ENCODE measurements at places on chromosomes 1 and 21. TPM values are rescaled to one million over a fixed set of nuclear protein-coding genes. Genes with fewer than 3 reads are reported as not detected.

The ZNF691 gene
- 9.5 TPM for total RNA-seq

The MAP3K21 gene
- total RNA-seq: 5.5 TPM

The E2F2 gene
- 26.3 TPM for total RNA-seq

The IFI44L gene
- 32.8 TPM for total RNA-seq

The RHBG gene
- total RNA-seq: not detected

The AQP10 gene
- total RNA-seq: not detected

The SH3BGR gene
- 1.7 TPM for total RNA-seq

The LRRC38 gene
- not detected for total RNA-seq

The TLR5 gene
- total RNA-seq: 0.29 TPM

The COL9A2 gene
- 13.1 TPM for total RNA-seq

The TEX38 gene
- total RNA-seq: 0.21 TPM

The LRRN2 gene
- total RNA-seq: not detected

DNA sequence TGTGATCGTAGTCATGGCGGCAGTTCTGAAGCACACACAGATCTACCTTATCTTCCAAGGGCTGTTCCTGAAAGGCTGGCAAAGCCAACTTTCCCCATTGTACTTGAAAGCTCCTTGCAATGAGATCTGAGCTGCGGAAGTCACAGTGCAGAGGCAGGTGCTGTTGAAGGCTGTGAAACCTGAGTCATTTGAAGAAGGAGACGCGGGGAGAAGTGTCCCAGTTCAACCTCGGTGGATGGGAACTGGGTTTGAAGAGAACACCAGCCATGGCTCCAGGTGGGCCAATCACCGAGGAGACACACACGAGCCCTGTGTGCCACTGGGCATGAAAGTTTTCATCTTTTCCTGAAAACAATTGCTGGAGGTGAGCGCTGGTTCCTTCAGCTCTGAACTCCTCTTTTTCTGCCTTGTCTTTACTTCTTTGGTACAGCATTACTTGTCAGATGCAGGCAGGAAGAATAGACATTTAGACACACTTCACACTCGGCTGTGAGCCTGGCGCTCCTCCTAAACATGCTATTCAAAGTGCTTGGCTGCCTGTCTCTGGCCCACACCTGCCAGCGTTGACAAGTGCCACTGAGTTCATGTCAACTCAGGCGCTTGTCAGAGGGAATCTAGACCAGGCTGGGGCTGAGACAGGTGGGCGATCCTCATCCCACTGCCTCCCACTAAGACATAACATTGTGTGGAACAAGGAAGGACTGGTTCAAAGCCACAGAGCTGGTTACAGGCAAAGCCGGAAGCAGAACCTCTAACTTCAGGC is 25.7 kb upstream of the PDE9A start:
- no peaks in the 10 kb centered on the region for H3K4me1 ChIP-seq
- no peak for DNase-seq
- H3K36me3 ChIP-seq: no peaks in the 10 kb centered on the region
- peaks cover 2% of the 10 kb centered on the region for H3K27me3 ChIP-seq

GRCh38 chr1:40870135-40870728 is 8.1 kb upstream of the CITED4 start:
- H3K36me3 ChIP-seq: no peaks in the 10 kb centered on the region
- H3K27ac ChIP-seq: no peak overlapping the region
- H3K4me1 ChIP-seq: peaks cover 12% of the 10 kb centered on the region
- H3K27me3 ChIP-seq: no peaks in the 10 kb centered on the region
- no peak overlapping the region for H3K4me3 ChIP-seq

- DNase-seq: no peak
- no peak overlapping the region for H3K4me3 ChIP-seq
- no peaks in the 10 kb centered on the region for H3K27me3 ChIP-seq
- no peaks in the 10 kb centered on the region for H3K36me3 ChIP-seq
- no peaks in the 10 kb centered on the region for H3K4me1 ChIP-seq
Observed at GRCh38 chr1:175708787-175709186, 34.6 kb downstream of the TNR start.

DNA sequence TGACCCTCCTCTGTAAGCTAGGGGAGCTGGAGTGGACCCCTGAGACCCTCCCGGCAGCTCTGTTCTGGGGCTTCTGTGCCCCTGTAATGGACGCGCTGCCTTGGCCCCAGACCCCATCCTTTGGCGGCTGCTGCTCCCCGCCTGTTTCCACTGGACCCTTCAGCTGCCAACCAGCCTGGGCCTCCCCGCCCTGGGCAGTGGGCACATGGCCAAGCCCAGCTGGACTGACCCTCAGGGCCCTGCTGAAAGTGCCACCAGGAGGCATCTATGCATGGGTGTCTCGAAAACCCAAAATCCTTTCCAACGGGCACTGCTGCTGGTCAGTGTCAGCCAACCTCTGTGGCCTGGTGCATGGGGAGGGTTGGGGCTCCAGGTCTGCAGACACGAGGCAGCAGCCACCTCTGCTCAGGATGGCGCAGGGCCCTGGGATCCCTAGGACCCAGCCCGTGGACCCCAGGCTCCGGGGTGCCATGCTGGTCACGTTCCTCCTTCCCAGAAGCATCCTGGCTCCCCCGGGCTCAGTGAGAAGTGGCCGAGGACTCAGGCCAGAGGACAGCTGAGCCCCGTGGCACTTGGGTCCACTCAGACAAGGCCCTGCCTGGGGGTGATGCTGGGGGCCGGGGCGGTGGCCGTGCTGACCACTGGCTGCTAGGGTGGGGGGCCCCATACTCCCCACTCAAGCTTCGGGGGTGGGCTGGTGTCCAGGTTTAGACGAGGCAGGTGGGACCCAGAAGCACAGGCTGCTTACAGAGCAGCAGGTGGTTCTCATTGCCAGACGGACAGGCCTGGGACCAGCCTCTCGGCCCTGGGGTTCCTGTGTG is 46.9 kb downstream of the SLX9 start:
- H3K4me3 ChIP-seq: no peak overlapping the region
- H3K4me1 ChIP-seq: no peaks in the 10 kb centered on the region
- no peaks in the 10 kb centered on the region for H3K36me3 ChIP-seq
- no peak overlapping the region for H3K27ac ChIP-seq

GRCh38 chr1:210707300-210708240 is 378.9 kb downstream of the HHAT start:
- no peak for DNase-seq
- no peak overlapping the region for H3K27ac ChIP-seq
- H3K27me3 ChIP-seq: no peaks in the 10 kb centered on the region
- H3K36me3 ChIP-seq: no peaks in the 10 kb centered on the region
- H3K4me1 ChIP-seq: no peaks in the 10 kb centered on the region
- H3K4me3 ChIP-seq: no peak overlapping the region

GRCh38 chr1:99247199-99247598 is 17.1 kb upstream of the PLPPR4 start:
- DNase-seq: no peak
- H3K4me1 ChIP-seq: no peaks in the 10 kb centered on the region
- H3K36me3 ChIP-seq: no peaks in the 10 kb centered on the region
- H3K4me3 ChIP-seq: no peak overlapping the region
- H3K27me3 ChIP-seq: peaks cover 5% of the 10 kb centered on the region

DNA sequence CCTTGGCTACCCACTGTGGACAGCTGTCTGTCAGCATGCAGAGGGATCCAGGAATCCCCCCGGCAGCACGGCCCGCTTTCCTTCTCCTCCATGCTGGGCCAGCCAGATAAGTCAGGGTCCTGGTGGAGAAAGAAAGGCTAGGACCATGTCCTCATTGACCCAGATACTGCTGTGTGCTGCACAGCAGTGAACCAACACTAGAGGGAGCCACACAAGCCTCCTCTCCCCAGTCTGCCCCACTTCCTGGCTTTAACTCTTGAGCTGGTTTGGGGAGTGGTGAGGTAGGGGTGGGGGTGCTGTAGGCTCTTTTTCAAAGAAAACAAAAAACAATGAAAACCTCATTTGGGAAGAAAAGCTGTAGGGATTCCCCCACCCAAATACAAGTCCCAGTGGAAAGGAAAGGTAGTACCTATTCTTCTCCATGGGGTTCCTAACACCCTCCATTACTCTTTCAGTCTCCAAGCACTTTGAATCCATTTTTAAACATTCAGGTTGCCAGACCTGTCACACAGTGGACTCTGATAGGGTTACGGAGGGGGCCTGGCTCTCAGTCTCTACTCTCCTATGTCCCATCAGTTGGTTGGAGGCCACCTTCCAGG is 84.9 kb upstream of the CD1D start:
- H3K27me3 ChIP-seq: no peaks in the 10 kb centered on the region
- H3K4me1 ChIP-seq: no peaks in the 10 kb centered on the region
- H3K36me3 ChIP-seq: no peaks in the 10 kb centered on the region
- DNase-seq: peak; percentile 47

GRCh38 chr1:34975771-34976170 is 9.4 kb downstream of the TMEM35B start:
- H3K27ac ChIP-seq: no peak overlapping the region
- H3K4me1 ChIP-seq: peaks cover 10% of the 10 kb centered on the region
- no peak overlapping the region for H3K4me3 ChIP-seq
- no peak for DNase-seq

- H3K4me3 ChIP-seq: no peak overlapping the region
- no peak overlapping the region for H3K27ac ChIP-seq
- peaks cover 14% of the 10 kb centered on the region for H3K36me3 ChIP-seq
Observed at GRCh38 chr1:154958036-154958435, 2.1 kb upstream of the PBXIP1 start.

- DNase-seq: no peak
- no peaks in the 10 kb centered on the region for H3K4me1 ChIP-seq
- no peak overlapping the region for H3K27ac ChIP-seq
- peaks cover 1% of the 10 kb centered on the region for H3K36me3 ChIP-seq
Observed at GRCh38 chr1:161987303-161987702, 36.4 kb downstream of the OLFML2B start.

- H3K4me3 ChIP-seq: no peak overlapping the region
- H3K27ac ChIP-seq: no peak overlapping the region
- no peaks in the 10 kb centered on the region for H3K36me3 ChIP-seq
Observed at GRCh38 chr21:23853796-23854379, 1753.4 kb downstream of the MRPL39 start.

Data from activated CD4-positive, alpha-beta memory T cell treated with anti-CD3 and anti-CD28 coated beads for 36 hours (primary cell).